ENCODE measurements at places on chromosomes 5 and 9.

DNA sequence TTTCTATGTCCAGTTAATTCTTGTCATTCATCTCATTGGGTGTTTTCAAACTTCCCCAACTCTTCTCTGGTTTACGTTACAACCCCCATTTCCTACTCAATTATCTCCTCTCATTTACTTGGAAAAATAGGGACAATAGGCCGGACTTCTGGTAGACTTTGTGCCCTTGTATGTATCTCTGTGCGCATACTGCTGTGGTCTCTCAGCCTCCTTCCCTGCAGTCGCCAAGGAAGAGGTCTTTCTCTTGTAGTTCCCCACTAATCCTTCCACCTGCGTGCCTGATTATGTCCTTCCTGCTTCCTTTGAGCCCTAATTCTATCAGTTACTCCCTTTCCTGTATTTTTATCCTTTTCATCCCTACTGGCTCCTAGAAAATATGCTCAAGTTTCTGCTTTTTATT lies 176.3 kb downstream of the GDNF start:
- no peak for DNase-seq

- DNase-seq, result no peak
Observed at GRCh38 chr5:24693609-24694008, 48.8 kb upstream of the CDH10 start.

- no peak for DNase-seq
Observed at GRCh38 chr9:92660266-92660665, 9.7 kb downstream of the IPPK start.

DNA sequence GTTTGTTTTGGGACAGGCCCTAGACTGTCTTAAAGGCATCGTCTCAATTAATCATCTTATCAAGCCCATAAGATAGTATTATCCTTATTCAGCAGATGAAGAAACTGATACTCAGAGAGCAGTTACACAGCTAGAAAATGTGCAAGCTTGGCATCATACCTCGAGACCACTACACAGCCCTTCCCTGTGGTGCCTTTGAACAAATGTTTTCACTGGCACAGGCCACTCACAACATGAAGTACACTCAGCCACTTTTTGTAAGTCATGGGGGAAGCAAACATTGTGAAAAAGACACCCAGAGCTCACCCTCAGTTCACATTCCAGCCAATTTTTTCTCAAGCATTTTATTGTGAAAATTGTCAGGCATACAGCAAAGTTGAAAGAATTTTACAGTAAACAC lies 122.5 kb downstream of the WDR41 start:
- no peak for DNase-seq

- DNase-seq, result no peak
Observed at GRCh38 chr5:177085985-177086653, 596 bp upstream of the FGFR4 start.

DNA sequence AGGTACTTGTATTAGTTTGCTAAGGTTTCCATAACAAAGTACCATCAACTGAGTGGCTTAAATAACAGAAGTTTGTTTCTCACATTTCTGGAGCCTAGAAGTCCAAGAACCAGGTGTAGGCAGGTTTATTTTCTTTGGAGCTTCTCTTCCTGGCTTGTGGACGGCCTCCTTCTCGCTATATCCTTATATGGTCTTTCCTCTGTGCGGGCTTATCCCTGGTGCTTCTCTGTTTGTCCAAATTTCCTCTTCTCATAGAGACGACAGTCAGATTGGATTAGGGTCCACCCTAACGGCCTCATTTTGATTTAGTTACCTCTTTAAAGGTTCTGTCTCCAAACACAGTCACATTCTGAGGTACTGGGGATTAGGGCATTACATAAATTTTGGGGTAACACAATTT lies 88.3 kb downstream of the RMI1 start:
- DNase-seq, result no peak

- peak; percentile 63 for DNase-seq
Observed at GRCh38 chr9:111597852-111598732, 1.4 kb downstream of the PTGR1 start.

- DNase-seq, result no peak
Observed at GRCh38 chr9:119802621-119803020, 433.4 kb upstream of the BRINP1 start.
